ENCODE measurements at places on chromosomes 5 and 9. TPM values are rescaled to one million over a fixed set of nuclear protein-coding genes. Genes with fewer than 3 reads are reported as not detected.

IL3 gene
- not detected for total RNA-seq

CDH18 gene
- not detected for total RNA-seq

DMRTA1 gene
- 1.6 TPM for total RNA-seq

COL5A1 gene
- 10.9 TPM for total RNA-seq

TLX3 gene
- not detected for total RNA-seq

GRM6 gene
- not detected for total RNA-seq

DNA sequence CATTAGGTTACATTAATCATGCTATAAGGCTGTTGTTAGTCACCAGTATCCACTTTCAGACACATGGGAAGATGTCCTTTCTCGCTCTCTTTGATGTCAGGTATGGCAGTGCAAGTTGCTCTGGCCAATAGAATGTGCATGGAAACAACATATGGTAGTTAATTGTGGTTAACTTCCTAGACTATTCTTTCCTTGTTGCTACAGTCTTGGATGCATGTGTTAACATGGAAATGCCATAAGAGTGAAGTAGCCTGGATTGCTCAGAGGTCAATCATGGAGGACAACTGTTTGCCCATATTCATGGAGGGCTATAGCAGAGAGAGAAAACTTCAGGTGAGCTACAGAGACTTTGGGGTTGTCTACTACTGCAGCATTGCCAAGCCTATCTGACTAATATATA is 245.8 kb upstream of the GAS1 start:
- no peaks in the 10 kb centered on the region for H3K36me3 ChIP-seq
- no peak for DNase-seq
- H3K4me1 ChIP-seq, result no peaks in the 10 kb centered on the region
- no peaks in the 10 kb centered on the region for H3K27me3 ChIP-seq
- H3K4me3 ChIP-seq, result no peak overlapping the region

DNA sequence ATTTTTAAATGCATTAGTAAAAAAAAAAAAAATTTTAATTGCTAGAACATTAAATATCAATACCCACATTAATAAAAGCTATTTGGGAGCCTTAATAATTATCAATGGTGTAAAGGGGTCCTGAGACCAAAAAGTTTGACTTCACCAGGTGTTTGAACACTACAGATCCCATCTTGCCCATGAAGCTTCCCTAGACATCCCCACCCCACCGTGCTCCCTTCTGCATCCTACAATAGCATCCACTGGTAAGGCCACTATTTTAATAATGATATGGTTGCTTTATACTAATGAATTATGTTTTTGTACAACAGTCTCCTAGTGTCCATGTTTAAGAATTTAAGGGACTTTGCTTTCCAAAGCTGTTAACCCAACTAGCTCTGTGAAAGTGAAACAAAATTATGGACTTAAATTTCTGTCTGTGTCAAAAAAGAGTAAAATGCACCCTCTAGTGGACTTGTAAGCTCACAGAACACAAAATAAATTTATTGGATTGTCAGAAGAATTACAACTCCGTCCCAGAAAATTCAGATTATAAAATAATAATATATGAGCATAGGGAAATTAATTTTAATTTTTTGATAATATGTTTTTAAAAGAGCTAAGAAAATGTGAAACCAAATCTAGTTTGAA is 76.0 kb downstream of the ARL15 start:
- H3K36me3 ChIP-seq, result no peaks in the 10 kb centered on the region
- no peaks in the 10 kb centered on the region for H3K4me1 ChIP-seq
- no peak overlapping the region for H3K27ac ChIP-seq
- H3K27me3 ChIP-seq, result no peaks in the 10 kb centered on the region
- DNase-seq, result no peak

DNA sequence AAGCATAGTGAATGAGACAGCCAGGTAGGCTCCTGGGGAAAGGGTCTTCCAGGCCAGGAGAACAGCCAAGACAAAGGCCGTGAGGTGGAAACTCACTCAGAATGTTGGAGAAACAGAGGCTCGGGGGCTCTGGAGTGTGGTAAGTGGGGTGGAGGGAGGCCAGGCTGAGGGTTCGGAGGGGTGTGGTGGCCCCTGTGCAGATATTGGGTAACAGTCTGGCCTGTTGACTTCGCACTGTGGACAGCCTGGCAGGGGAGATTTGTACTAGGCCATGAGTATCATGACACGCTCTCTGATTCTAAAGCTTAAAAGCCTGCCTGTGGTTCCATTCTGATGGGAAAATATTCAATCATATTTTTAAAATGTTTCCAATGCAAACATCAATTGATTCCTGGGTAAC is 239.3 kb downstream of the GADD45G start:
- no peaks in the 10 kb centered on the region for H3K27me3 ChIP-seq
- no peak overlapping the region for H3K4me3 ChIP-seq
- no peak for DNase-seq
- peaks cover 14% of the 10 kb centered on the region for H3K4me1 ChIP-seq
- H3K36me3 ChIP-seq, result no peaks in the 10 kb centered on the region
- H3K27ac ChIP-seq, result no peak overlapping the region

DNA sequence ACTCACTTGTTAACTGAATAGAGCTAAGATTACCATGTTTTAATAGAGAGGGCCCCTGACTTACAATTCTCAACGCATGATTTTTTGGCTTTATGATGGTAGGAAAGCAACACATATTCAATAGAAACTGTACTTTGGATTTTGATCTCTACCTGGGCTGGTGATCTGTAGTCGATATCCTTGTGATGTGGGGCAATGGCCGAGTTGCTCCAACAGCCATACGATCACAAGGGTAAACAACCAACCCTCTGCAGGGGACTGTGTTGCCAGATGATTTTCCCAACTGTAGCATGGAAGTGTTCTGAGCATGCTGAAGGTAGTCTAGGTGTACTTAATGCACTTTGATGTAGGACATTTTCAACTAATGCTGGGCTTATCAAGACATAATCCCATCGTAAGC is 36.5 kb downstream of the NSUN2 start:
- peaks cover 2% of the 10 kb centered on the region for H3K36me3 ChIP-seq
- H3K4me1 ChIP-seq, result no peaks in the 10 kb centered on the region
- H3K27me3 ChIP-seq, result no peaks in the 10 kb centered on the region
- H3K27ac ChIP-seq, result no peak overlapping the region

DNA sequence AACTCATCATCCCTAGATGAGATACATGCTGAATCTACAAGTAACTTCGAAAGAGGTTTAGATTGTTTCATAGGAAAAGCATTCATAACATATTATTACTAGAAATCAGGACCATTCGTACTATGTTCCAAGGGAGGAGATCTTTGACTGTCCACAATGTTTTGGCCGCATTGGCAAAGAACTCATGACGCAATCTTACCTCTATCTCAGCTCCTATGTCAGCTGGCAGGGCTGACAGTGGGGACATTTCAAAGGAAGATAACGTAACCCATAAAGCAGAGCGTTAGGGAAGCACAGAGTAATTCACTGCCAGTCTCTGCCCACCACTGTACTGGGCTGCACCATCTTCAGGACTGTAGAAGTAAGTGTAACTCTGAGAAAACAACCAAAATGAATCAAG is 69.7 kb downstream of the EFNA5 start:
- H3K4me1 ChIP-seq, result no peaks in the 10 kb centered on the region
- no peaks in the 10 kb centered on the region for H3K36me3 ChIP-seq
- no peak overlapping the region for H3K27ac ChIP-seq

DNA sequence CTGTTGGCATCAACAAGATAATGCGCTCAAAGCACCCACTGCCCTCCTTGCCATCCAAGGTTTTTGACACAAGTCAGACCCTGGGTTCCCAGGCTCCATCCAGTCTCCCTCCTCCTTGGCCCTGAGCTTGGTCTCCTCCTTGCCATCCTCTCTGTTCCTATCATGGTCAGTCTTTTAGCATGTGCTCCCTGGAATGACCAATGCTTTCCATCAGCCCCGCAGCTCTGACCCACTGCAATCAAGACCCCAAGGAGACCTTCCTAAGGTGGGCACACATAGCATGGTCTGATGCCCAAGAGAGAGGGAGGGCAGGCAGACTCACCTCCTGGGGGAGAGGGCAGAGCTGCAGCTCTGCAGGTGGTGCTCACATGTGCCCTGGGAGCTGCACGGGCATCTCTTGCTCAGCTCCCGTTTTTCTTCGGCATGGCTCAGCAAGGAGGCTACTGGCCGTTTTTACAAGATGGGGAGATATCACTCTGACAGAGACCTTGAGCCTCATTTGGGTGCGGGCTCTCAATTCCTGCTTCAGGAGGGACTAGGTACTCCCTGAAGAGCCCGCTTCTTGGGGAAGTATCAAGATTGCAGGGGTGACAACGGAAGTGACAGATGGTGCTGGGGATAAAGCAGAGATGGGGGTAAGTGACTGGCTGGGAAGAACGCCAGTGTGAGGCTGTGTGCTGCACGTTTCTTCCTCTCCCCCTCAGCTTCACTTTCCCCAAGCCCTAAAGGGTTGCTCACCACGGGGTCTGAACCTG is 3.3 kb downstream of the SEPTIN8 start:
- DNase-seq, result no peak
- H3K4me3 ChIP-seq, result no peak overlapping the region
- no peak overlapping the region for H3K27ac ChIP-seq
- H3K27me3 ChIP-seq, result no peaks in the 10 kb centered on the region
- H3K36me3 ChIP-seq, result no peaks in the 10 kb centered on the region
- peaks cover 8% of the 10 kb centered on the region for H3K4me1 ChIP-seq

- H3K36me3 ChIP-seq, result no peaks in the 10 kb centered on the region
- DNase-seq, result no peak
- H3K27me3 ChIP-seq, result no peaks in the 10 kb centered on the region
Observed at GRCh38 chr5:40390281-40391149, 289.2 kb upstream of the PTGER4 start.

DNA sequence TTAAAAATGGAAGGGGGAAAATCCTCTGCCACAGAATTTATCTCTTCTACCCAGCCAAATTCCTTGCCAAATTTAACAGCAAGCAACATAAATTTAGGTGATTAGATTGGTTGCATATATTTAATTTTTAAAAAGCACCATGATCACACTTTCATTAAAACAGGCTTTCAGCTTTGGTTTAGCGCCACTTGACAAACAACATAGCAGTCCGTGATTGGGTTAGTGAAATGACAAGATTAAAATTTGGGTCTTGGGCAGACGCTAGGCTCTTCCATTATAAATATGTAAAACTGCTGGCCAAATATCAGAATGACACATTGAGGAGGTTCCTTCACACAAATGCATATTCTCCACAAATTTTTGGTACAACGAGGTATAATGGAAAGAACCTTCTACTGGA is 58.2 kb upstream of the CER1 start:
- H3K36me3 ChIP-seq, result no peaks in the 10 kb centered on the region
- H3K4me1 ChIP-seq, result no peaks in the 10 kb centered on the region
- no peak for DNase-seq
- H3K4me3 ChIP-seq, result no peak overlapping the region

DNA sequence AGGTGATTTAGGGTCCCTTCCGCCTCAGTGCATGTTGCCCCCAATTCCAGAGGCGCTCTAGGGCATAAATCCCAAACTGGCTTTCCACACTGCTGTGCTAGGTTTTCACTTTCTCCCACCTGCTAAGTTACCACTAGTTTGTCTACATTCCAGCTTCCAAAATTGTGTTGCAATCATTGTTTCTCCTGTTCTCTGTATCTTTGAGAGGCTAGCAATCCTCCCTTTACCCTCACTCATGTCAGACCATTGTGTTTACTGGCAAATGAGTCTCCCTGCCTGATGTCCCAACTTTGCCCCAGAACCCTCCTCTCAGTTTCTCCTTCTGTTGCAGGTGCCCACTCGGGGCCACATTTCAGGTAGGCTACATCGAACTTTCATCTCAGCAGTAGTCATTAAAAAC is 221.3 kb downstream of the PDZD2 start:
- no peaks in the 10 kb centered on the region for H3K4me1 ChIP-seq
- H3K27ac ChIP-seq, result no peak overlapping the region
- H3K27me3 ChIP-seq, result peaks cover 4% of the 10 kb centered on the region
- H3K36me3 ChIP-seq, result no peaks in the 10 kb centered on the region

GRCh38 chr5:158553962-158554336 is 545.8 kb downstream of the EBF1 start:
- no peak overlapping the region for H3K4me3 ChIP-seq
- H3K27me3 ChIP-seq, result no peaks in the 10 kb centered on the region
- DNase-seq, result no peak
- H3K27ac ChIP-seq, result no peak overlapping the region
- H3K4me1 ChIP-seq, result no peaks in the 10 kb centered on the region

DNA sequence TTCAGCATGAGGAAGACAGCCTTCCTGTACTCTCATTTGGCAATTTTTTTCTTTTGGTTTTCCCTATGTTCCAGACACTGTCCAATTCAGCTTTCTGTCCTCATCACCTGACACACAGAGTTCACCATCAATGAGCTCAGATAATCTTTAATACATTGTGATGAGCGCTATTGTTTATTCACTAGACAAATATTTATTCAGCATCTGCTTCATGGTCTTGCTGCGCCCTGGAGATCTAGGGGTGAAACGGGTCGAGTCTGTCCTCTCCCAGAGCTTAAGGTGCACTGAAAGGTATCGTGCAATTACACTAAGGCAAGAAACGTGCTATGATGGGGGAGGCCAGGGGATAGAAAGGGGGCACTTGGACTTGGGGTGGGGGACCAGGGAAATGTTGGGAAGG is 281.6 kb downstream of the ZSWIM6 start:
- no peaks in the 10 kb centered on the region for H3K4me1 ChIP-seq
- H3K4me3 ChIP-seq, result no peak overlapping the region
- no peak overlapping the region for H3K27ac ChIP-seq
- no peaks in the 10 kb centered on the region for H3K27me3 ChIP-seq

DNA sequence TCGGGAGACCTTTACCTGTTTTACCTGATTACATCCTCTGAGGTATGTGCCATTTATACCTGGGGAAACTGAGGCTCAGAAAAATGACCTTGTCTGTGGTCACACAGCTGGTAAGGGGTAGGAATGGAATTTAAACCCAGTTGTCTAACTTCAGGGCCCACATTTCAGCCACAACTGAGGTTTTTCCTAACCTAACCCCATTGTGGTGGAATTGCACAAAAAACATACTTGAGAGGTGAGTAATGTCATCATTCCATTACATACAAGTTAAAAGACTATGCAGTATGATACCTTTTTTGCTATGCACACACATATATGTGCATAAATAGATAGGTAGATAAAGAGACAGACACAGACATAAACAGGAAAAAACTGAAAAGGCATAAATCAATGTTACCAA is 14.1 kb downstream of the FGF1 start:
- no peak for DNase-seq
- no peaks in the 10 kb centered on the region for H3K27me3 ChIP-seq

- H3K27me3 ChIP-seq, result no peaks in the 10 kb centered on the region
- no peaks in the 10 kb centered on the region for H3K4me1 ChIP-seq
- peak; percentile 85 for DNase-seq
- no peaks in the 10 kb centered on the region for H3K36me3 ChIP-seq
Observed at GRCh38 chr5:16508730-16509531, 43.3 kb upstream of the ZNF622 start.

- no peaks in the 10 kb centered on the region for H3K27me3 ChIP-seq
- H3K36me3 ChIP-seq, result no peaks in the 10 kb centered on the region
- H3K27ac ChIP-seq, result no peak overlapping the region
- no peaks in the 10 kb centered on the region for H3K4me1 ChIP-seq
Observed at GRCh38 chr5:73892806-73893205, 266.8 kb downstream of the ARHGEF28 start.

All from colonic mucosa (tissue), 4 donors.